ENCODE measurements at places on chromosomes 4 and X. TPM values are rescaled to one million over a fixed set of nuclear protein-coding genes. Genes with fewer than 3 reads are reported as not detected.
A peak's percentile ranks its signal among the peaks of the same experiment; 100 is the strongest.

GRCh38 chr4:109179061-109179460, 123.4 kb downstream of the COL25A1 start:
- no peaks in the 10 kb centered on the region for H3K4me1 ChIP-seq
- no peaks in the 10 kb centered on the region for H3K27me3 ChIP-seq
- no peak for DNase-seq
- no peak overlapping the region for H3K4me3 ChIP-seq
- no peak overlapping the region for H3K27ac ChIP-seq
- no peaks in the 10 kb centered on the region for H3K36me3 ChIP-seq

DNA sequence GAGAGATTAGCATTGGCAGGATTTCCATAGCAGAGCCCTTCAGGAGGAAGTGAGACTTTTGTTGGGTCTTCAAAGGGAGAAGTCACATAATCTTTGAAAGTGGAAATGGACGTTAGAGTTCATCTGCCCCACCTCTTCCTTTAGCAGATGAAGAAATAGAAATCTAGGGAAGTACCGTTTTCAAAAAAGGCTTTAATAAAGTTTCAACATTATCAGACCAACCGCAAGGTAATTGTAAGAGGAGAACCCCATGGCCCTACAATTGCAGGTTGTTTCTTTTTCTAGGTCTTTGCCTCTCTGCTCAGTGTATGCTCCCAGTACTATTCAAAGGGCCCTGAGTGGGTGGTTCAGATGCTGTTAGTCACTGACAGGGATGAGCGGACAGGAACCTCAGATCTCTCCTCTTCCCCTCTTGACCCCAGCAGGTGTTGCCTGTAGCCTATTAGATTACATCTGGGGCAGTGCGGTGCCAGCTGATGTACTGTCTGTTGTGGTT, 48.6 kb upstream of the AP1S2 start:
- H3K4me3 ChIP-seq: no peak overlapping the region
- no peaks in the 10 kb centered on the region for H3K36me3 ChIP-seq

DNA sequence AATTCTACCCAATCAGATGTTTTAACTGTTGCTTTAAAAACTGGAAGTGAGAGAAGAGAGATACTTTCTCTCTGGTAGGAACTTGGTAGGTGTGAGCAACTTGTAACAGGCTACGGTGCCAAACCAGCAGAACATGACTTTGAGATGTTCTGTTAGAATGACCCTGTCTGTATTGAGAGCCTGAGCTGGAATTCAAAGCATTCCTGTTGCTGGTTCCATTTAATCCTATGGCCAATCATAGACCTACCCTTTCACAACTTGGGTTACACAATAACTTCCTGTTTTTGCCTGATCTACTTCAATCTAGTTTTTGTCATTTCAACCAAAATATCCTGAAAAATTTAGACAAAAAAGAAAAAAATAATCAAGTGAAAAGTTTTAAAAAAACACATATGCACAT, 1.7 kb upstream of the PRRG1 start:
- DNase-seq: no peak
- H3K4me1 ChIP-seq: no peaks in the 10 kb centered on the region
- H3K27me3 ChIP-seq: no peaks in the 10 kb centered on the region
- no peak overlapping the region for H3K27ac ChIP-seq
- H3K36me3 ChIP-seq: no peaks in the 10 kb centered on the region

DNA sequence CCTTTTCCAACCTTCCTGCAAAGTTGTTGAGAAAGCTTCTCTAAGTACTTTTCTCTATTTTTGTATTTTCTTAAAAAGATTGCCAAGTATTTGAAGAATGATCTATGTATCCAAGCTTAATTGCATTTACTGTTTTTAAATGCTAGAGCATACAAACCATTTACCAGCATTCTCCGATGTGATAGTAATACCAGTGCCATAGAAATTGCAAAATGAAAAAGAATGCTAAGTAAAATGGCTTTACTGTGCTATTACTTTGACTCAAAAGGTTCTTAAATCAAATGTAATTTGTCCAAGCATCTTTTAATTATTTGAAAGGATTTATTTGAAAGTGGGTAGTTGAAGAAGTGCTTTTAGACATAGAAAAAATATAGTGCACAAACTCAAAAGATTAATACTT, 1183.2 kb downstream of the RAPGEF2 start:
- no peak for DNase-seq
- no peak overlapping the region for H3K27ac ChIP-seq
- H3K36me3 ChIP-seq: no peaks in the 10 kb centered on the region

DNA sequence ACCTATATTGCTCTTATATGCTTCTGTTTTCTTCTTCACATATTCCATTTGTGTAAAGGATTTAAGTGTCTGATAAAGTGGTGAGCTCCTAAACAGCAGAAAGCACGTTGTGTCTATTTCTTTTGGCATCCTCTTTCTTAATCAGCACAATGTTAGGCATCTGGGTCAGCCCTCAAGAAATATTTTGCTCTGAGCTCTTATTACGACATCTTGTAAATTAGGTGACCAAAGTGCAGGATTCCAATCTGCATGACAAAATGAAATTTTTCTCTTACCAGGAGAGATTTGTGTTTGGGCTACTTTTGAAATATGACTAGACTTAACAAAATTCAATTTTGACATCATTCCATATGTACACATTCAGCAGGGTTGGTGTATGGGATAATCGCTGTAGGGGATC, 210.0 kb upstream of the IGFBP7 start:
- H3K4me1 ChIP-seq: no peaks in the 10 kb centered on the region
- no peak overlapping the region for H3K27ac ChIP-seq
- H3K4me3 ChIP-seq: no peak overlapping the region
- DNase-seq: no peak

- no peak for DNase-seq
- no peaks in the 10 kb centered on the region for H3K4me1 ChIP-seq
- no peaks in the 10 kb centered on the region for H3K36me3 ChIP-seq
- no peak overlapping the region for H3K4me3 ChIP-seq
- no peak overlapping the region for H3K27ac ChIP-seq
- H3K27me3 ChIP-seq: no peaks in the 10 kb centered on the region
Observed at GRCh38 chr4:119284876-119285780, 36.8 kb downstream of the FABP2 start.

DNA sequence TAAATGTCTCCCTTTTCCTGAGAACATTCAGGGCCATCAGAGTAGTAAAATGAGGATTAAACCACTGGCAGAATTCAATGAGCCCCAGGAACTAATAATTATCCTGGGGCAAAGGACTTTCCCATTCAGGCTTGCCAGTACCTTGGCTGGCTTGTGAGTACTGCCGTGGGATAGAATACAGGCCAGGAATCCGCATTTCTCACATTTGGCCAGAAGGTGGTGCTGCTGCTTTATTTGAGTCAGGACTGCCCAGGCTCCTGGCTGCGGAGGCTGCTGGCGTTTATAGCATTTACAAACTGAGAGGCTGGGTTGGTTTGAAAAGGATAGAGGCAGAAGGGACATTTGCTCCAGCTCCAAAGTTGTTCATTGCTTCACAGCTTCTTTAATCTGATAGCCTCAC, 91.4 kb downstream of the RTL9 start:
- H3K36me3 ChIP-seq: no peaks in the 10 kb centered on the region
- no peaks in the 10 kb centered on the region for H3K27me3 ChIP-seq
- H3K4me1 ChIP-seq: no peaks in the 10 kb centered on the region
- no peak overlapping the region for H3K27ac ChIP-seq

GRCh38 chr4:70706516-70706915, 15.2 kb upstream of the RUFY3 start:
- DNase-seq: no peak
- H3K4me1 ChIP-seq: peaks cover 5% of the 10 kb centered on the region
- H3K4me3 ChIP-seq: peak overlapping the region; percentile 91
- no peak overlapping the region for H3K27ac ChIP-seq
- H3K36me3 ChIP-seq: no peaks in the 10 kb centered on the region
- no peaks in the 10 kb centered on the region for H3K27me3 ChIP-seq

DNA sequence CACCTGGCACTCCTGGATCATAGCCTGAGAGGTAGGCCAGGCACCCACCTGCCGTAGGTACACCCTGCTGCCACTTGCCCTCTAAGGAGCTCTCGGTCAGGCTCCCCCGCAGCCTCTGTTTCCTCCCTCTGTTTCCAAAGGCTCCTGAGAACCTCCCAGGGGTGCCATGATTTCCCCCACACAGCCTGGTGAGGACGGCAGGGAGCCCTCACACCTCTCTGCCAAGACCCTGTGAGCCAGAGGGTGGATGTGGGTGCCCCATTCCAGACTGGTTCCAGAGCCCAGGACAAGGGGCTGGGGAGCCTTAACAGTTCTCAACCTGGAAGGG, 1.6 kb upstream of the ABLIM2 start:
- no peak overlapping the region for H3K4me3 ChIP-seq
- no peaks in the 10 kb centered on the region for H3K4me1 ChIP-seq
- H3K36me3 ChIP-seq: no peaks in the 10 kb centered on the region
- H3K27me3 ChIP-seq: no peaks in the 10 kb centered on the region
- no peak overlapping the region for H3K27ac ChIP-seq

TMPRSS11A gene
- not detected for total RNA-seq
